Hippocampal formation (tissue), 2 donors: ENCODE measurements at places on chromosomes 12 and 14.

GRCh38 chr14:98858561-98858960, 413.4 kb downstream of the BCL11B start:
- DNase-seq, result no peak

- DNase-seq, result peak; percentile 70
Measured at GRCh38 chr12:124698211-124698997, 131.0 kb upstream of the NCOR2 start.

GRCh38 chr12:28936221-28936620, 212.9 kb upstream of the FAR2 start:
- DNase-seq, result peak; percentile 65

GRCh38 chr12:20757-21156, 45.8 kb upstream of the IQSEC3 start:
- no peak for DNase-seq

- DNase-seq, result no peak
Measured at GRCh38 chr14:102171173-102172020, 31.7 kb downstream of the WDR20 start.

DNA sequence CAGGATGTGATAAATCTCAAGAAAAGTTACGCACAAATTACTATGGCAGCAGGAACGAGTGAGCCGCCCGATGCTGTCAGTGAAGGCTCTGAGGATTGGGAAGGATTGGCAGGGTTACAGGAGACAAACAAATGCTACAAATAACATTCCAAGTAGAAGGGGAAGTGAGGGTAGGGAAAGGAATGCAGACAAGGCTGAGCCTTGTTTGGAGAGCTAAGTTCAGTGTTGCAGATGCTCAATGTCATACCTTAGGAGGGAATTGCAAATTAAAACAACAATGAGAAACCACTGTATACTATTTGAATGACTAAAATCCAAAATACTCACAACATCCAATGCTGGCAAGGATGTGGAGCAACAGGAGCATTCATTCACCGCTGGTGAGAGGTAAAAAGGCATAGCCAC, 1.3 kb downstream of the CLEC9A start:
- DNase-seq, result no peak
